NCI-H2107 (cell line): ENCODE measurements at places on chromosomes 11 and 22.
A peak's percentile ranks its signal among the peaks of the same experiment; 100 is the strongest.

- DNase-seq = no peak
These were observed 960.0 kb upstream of the RAG2 start for GRCh38 chr11:37557990-37558389.

GRCh38 chr11:95996621-95997235 lies 72.8 kb upstream of the MTMR2 start:
- no peak for DNase-seq

DNA sequence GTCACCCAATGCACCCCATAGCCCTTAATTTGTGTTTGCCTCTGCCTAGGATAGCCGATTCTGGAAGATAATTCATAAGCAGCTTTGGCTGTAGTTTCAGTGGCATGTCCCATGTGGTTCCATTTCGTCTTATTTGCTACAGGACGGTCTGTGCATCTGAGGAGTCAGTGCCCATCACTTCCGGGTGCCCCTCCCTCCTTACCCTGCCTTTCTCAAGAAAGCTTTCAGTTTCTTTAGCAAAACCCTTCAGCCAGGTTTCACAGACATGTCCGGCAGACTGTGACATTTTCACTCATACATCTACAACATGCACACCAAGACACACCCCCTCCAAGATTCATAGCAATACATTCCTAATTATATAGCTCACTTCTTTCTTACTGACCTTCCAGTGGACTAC lies 14.3 kb downstream of the TP53AIP1 start:
- DNase-seq = no peak

- peak; percentile 52 for DNase-seq
These were observed 536.6 kb downstream of the SOX6 start for GRCh38 chr11:15819679-15820286.

DNA sequence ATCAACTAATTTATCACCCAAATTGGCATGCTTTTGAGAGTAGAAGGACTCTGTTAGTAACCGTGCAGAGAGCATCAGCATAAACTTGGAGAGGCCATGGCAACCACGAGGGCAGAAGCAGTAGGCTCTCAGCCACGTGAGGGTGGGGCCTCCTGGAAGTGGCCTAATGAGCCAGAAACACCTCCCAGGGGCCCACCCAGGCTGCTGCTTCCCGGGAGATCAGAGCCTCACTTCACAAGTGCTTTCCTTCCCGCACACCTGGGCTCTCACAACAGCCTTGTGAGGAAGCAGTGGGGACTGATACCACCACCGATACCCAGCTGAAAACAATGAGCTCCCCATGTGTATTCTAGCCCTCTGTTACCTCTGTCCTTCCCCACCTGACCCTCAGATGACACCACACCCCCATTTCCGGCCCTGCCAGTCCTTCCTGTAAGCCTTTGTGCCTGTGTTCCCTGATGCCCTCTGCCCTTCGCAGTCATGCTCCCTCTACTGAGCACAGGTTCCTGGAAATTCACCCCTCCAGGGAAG lies 17.0 kb downstream of the TRIM29 start:
- DNase-seq = no peak

GRCh38 chr22:28795932-28796856 lies 4.2 kb downstream of the XBP1 start:
- no peak for DNase-seq

DNA sequence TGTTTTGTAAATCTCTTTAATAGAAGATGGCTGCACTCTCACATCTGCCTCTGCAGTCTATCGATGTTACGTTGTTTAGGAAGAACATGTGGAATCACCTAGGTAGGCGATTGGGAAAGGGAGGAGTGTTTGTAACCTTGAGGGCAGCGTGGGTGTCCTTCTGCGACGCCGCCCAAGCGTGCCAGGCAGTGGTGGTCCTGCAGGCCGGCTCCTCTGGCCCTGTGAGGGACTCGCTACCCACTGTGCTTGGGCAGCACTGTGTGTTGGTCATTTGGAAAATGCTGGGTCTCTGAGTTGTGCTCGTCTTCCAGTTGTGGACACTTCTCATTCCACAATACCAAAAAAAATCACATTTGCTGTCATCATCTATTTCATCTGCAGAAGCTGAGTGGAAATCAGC lies 29.1 kb downstream of the CTTN start:
- DNase-seq = no peak

GRCh38 chr22:35102663-35103062 lies 36.7 kb downstream of the ISX start:
- DNase-seq = no peak

DNA sequence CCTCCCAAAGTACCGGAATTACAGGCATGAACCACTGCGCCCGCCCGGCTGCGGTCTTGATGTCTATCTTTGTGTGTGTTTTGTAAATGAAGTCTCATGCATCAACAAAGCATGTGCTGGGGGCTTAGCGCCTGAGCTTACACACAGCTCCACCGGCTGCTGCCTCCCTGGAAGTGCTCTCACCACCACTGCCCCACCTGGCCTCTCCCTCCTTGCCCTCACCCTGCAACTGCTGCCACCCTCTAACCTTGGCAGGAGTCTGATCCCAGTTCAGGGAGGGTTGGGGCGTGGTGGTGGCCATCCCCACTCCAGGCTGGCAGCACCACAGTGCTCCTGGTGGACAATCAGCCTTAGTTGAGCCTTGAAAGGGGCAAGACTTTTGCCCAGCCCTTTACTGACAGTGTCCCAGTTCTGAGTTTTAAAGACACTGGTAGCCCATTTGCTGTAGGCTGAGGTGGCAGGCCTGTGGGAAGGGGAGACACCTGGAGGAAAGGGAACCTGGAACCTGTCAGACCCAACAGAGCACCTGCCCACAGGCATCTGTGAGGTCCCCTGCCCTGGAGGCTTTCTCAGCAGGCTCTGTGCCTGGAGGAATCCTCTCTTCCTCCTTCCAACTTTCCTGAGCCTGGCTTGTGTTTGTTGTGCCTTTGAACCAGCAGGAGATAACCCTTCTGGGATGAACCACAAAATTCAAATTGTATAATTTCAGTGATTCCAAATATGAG lies 42.4 kb upstream of the WEE1 start:
- DNase-seq = no peak
